ENCODE measurements at places on chromosomes 7 and 10. TPM values are rescaled to one million over a fixed set of nuclear protein-coding genes. Genes with fewer than 3 reads are reported as not detected.

The CPED1 gene
- total RNA-seq, result not detected

- DNase-seq, result no peak
- H3K4me1 ChIP-seq, result no peaks in the 10 kb centered on the region
- no peak overlapping the region for H3K4me3 ChIP-seq
- H3K27ac ChIP-seq, result no peak overlapping the region
These were observed 25.9 kb downstream of the KCNMA1 start for GRCh38 chr10:77611670-77612069.

DNA sequence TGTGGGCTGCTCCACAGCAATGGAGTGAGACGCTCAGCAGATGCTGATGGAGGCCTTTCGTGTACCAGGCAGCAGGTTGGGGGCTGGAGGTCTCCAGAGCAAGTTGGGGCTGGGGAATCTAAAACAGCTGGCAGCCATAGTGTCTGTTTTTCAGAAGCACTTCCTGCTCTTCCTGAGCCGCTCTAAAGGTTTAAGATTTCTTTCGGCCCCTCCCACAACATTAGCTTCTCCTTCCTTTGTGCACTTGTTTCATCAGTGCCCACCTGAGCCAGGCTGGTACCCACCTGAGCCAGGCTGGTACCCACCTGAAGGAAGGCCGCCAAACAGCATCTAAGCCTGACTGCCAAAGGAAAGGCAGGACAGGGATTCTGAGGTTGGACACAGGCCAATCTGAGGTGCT lies 18.4 kb upstream of the WAPL start:
- H3K4me3 ChIP-seq, result no peak overlapping the region
- peaks cover 26% of the 10 kb centered on the region for H3K4me1 ChIP-seq

DNA sequence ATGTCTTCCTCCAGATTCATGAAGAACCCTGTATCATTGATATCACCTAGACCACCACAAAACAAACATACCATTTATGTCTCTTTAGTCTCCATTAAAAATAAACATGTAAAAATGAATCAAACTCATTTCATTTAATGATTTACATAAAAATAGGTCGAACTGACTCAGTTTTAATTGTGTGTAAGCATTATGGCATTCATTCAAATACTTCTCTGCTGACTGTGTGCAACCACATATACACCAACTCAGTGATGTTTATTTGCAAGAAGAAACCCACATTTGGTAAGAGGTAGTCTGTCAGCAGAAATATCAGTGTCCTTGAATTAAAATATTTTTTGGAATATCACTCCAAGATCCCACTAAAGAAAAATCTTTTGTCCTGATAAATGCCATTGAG lies 30.5 kb downstream of the ABCB1 start:
- DNase-seq, result no peak
- H3K4me1 ChIP-seq, result peaks cover 16% of the 10 kb centered on the region
- no peak overlapping the region for H3K4me3 ChIP-seq
- H3K27me3 ChIP-seq, result no peaks in the 10 kb centered on the region

DNA sequence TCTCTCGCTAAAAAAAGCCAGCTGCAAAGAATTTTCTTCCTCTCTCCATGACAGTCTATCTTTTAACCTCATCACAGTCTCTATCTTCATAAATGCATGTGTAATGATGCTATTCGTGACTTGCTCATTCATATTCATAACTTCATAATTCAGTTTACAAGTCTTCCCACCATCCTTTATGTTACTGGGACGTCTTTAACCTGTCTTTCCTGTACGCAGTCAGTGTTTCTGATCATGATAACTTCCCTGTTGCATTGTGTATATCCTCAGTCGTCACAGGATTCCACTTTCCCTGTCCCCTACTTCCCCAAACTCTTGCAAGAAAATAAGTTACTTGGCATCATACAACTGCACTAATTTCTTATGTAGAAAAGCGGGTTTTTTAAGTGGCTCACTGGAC lies 165.6 kb upstream of the ASAH2 start:
- DNase-seq, result no peak
- H3K36me3 ChIP-seq, result peaks cover 4% of the 10 kb centered on the region
- H3K4me1 ChIP-seq, result peaks cover 30% of the 10 kb centered on the region
- H3K27ac ChIP-seq, result no peak overlapping the region
